ENCODE measurements at places on chromosomes 13 and 19. TPM values are rescaled to one million over a fixed set of nuclear protein-coding genes. Genes with fewer than 3 reads are reported as not detected.
A peak's percentile ranks its signal among the peaks of the same experiment; 100 is the strongest.

DNA sequence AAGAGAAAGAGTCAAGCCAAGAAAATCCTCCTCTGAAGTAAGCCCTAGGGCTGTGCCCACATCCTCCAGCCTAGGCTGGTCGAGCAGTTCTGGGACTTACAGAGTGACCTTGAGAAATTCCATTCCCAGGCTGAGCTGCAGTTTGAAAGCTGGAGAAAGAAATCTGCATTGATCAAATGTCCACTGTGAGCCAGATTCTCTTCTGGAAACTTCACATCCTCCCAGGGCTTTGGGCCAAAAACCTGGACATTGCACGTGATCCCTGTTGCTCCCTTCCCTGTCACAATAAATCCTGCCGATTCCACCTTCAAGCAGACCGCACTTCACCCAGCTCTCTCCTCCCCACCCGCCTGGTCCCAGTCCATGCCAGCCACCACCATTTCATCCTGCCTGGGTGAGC lies 15.7 kb downstream of the TMEM143 start:
- DNase-seq = no peak

DNA sequence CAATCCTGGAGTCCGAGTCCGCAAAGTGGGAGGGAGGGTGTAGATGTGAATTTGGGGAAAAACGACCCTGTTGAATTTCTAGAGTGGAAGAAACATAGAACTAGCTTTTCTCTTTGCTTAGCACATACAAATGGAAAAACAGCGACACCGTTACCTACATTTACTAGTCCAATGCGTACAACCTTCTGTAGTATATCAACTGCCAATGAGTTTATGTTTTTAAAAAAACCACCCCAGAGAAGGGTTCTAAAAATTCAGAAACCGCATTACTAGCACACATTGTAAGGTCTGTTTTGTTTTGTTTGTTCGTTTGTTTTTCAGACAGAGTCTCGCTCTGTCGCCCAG lies 332 bp upstream of the SUPT20H start:
- no peak for DNase-seq

- no peak for DNase-seq
These were observed 384 bp downstream of the TRAPPC2B start for GRCh38 chr19:57363688-57364181.

DNA sequence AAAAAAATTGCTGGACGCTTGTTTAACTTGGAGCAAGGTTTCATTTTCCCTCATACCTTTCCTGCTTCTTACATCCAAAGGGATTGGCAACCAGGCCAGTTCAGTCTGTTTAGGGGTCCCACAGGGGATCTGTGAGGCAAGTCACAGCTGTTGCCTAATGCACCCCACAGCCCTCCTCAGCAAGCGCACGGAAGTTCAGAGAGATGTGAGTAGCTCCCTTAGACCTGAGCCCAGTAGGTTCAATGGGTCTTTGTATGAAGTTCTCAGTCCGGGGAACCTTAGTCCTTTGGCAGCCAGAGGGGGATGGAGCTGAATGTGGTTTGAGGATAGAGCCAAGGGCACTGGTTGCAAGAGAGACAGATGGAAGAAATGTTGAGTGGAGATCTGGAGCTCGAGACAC lies 13.0 kb downstream of the SAMD4B start:
- DNase-seq = no peak

- no peak for DNase-seq
These were observed 17.9 kb downstream of the COG3 start for GRCh38 chr13:45482571-45483173.

- DNase-seq = no peak
These were observed 190.8 kb downstream of the MAB21L1 start for GRCh38 chr13:35285677-35286076.

DNA sequence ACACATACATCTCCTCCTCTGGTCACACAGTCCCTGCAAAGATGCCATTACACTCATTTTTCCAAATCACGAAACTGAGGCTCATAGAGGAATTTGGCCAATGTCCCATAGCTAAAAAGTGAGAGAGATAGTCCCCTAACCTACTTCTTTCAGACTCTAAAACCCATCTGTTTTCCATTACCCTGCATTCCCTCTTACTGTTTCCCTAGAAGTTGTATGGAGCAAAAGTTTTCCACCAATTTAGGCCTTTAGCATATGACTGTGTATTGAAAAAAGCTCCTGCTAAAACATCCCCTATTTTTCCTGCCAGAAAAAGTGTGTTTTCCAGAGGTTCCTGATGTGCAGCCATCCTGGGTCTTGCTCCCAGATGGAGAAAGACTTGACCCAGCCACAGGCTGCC lies 16.3 kb downstream of the SERP2 start:
- no peak for DNase-seq

GRCh38 chr13:91347996-91348905 lies 764 bp downstream of the MIR17HG start:
- DNase-seq = peak; percentile 56

CBLC gene
- not detected for total RNA-seq

C1QTNF9B gene
- total RNA-seq = not detected

Measured in T-helper 17 cell (primary cell).